ENCODE measurements at places on chromosomes 5 and 9.

DNA sequence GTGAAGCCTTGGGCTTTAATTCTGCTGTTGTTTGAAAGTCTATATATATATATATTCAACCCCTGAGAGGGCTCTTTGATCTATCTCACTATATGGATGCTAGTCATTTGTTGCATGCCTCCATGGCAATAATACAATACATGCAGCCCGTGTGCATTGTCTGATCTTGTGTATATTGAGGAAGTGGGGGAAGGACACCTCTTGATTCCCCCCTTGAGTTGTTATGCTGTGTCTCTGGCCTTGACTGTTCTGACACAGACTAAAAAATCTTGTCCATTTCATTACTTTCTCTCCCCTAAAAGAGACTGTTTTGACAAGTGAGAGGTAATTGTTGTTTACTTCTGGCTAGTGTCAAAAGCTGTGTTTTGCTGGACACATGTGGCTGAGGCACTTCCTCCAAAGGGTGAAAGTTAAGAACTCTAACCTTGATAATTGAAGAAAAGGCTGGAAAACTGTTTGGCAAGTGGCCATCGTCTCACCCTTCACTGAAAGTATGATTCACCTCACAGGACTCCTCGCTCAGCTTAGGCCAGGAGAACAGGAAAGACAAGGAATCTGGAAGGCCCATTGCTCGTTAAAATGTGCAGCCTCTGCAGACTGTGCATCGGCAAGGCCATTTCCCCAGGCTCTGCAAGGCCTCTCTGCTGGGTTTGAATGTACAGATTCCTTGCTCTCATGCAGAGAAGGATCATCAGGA lies 304.0 kb downstream of the PRELID2 start:
- no peak for DNase-seq

DNA sequence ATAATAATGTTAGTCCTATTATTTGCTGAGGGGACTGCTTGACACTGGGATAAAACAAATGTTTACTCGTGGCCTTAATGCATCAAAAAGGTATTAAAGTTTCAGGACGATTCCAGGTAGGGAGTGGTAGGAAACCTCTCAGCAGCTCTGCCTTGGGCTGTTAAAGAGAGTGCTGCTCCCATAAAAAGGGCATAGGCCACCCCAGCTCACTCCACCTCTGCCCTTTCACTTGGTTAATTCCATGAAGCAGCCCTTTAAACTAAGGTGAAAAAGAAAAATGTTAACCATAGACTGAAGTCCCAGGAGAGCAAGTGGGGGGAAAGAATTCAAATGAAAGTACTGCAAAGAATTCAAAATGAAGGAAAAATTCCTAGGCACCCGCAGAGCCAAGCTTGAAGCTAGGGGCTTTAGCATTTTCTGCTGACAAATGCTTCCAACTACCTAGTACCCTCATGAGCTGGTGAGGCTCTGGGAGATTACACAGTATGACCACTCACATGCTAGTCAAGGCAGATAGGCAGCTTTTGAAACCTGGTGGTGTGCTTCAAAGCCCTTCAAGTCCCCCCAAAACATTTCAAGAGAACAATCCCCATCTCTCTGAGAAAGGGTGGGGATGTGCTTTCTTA lies 8.5 kb downstream of the KLF9 start:
- no peak for DNase-seq

DNA sequence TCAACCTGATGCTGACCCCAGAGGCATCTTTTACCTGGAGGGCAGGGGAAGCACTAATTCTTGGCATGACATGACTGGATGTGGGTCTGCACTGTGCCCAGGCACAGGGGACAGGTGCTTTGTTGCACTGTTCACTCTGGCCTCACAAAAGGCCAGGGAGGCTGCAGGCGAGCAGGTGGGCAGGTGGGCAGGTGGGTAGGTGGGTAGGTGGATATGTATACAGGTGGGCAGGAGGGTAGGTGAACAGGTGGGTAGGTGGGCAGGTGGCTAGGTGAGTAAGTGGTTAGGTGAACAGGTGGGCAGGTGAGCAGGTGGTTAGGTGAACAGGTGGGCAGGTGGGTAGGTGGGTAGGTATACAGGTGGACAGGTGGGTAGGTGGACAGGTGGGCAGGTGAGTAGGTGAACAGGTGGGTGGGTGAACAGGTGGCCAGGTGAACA lies 1.5 kb downstream of the PAEP start:
- no peak for DNase-seq

- DNase-seq, result no peak
These were observed 11.4 kb upstream of the SYNPO start for GRCh38 chr5:150628936-150629485.

- DNase-seq, result no peak
These were observed 15.1 kb upstream of the TNFAIP8 start for GRCh38 chr5:119340597-119341218.

DNA sequence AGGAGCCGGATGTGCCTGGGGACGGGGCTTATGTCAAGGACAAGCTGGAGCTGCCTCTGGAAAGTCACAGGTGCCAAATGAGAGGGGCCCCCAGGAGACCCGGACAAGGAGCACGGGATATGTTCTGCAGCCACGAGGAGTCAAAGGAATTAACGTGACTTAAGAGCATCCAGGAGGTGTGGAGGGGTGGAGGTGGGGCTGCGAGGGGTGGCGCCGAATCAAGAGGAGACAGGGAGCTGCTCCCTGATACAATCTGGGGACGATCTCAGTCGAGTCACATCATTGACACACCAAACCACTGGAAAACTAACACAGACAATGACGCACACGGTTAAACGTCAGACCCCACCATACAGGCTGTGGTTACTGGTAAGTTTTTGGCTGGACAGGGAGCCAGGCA lies 10.4 kb downstream of the CCDC127 start:
- no peak for DNase-seq

- DNase-seq, result no peak
These were observed 371.8 kb upstream of the RGMB start for GRCh38 chr5:98401656-98402055.
